Thyroid gland (tissue), 4 donors: ENCODE measurements at places on chromosomes 2 and 18. TPM values are rescaled to one million over a fixed set of nuclear protein-coding genes. Genes with fewer than 3 reads are reported as not detected.

GRCh38 chr2:85160966-85161960, 28.1 kb downstream of the TCF7L1 start:
- peak overlapping the region; percentile 85 for H3K27ac ChIP-seq
- H3K4me3 ChIP-seq, result no peak overlapping the region

DNA sequence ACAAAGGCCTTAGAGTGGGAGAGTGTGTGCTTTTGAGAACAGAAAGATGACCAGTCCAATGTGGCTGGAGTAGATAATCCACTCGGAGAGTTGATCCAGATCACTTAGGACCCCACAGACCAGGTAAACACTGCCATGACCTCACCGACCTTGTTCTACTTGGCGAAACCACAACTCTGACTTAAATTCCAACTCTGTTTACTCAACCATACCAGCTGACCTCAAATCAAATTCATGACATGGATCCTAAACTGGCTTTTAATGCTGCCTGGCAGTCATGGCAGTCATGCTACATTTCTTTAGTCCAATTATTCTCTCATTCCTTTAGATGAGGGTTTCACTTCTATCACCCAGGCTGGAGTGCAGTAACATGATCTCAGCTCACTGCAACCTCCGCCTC, 347.1 kb upstream of the FAM98A start:
- no peaks in the 10 kb centered on the region for H3K4me1 ChIP-seq
- no peaks in the 10 kb centered on the region for H3K27me3 ChIP-seq
- H3K4me3 ChIP-seq, result no peak overlapping the region
- H3K36me3 ChIP-seq, result no peaks in the 10 kb centered on the region

POLE4 gene
- 18.8 TPM for total RNA-seq

EVA1A gene
- 3.6 TPM for total RNA-seq

- H3K27ac ChIP-seq, result no peak overlapping the region
- H3K4me3 ChIP-seq, result no peak overlapping the region
- DNase-seq, result no peak
Observed at GRCh38 chr18:32355896-32356295, 114.8 kb downstream of the GAREM1 start.

- no peaks in the 10 kb centered on the region for H3K27me3 ChIP-seq
- H3K27ac ChIP-seq, result no peak overlapping the region
- H3K4me3 ChIP-seq, result no peak overlapping the region
- H3K4me1 ChIP-seq, result no peaks in the 10 kb centered on the region
- DNase-seq, result no peak
Observed at GRCh38 chr18:56647951-56648893, 2.9 kb upstream of the WDR7 start.

CD8B gene
- 4.6 TPM for total RNA-seq

DNA sequence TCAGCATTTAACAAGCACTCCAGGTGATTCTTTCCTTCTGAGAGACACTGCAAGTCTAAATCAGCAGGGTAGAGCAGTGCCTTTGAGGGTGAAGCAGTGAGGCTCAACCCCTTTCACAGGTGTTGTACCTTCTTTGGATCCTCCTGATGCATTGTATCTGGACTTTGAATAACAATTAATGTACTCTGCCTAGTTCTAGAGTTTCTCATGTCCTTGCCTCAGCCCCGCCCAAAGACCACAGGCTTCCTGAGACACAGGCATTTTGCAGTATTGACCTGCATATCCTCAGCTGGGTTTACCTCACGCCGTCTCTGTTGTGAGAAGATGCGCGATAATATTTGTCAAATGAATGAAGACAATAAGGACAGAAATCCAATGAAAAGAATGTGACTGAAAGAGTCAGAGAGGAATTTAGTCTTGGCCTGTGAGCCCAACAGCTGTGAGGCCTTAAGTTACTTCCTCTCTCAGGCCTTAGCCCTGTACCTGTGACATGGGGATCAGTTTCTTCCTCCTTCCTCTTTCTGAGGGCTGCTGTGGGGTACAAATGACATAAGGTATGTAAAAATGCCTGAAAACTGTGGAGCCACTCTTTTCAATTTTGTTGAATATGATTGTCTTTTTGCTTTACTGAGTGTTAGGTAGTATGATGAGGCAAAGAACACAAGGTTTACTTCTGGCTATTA, 43.7 kb downstream of the WIPF1 start:
- DNase-seq, result no peak
- H3K4me1 ChIP-seq, result no peaks in the 10 kb centered on the region
- H3K27me3 ChIP-seq, result no peaks in the 10 kb centered on the region
- H3K36me3 ChIP-seq, result no peaks in the 10 kb centered on the region
- no peak overlapping the region for H3K4me3 ChIP-seq
- H3K27ac ChIP-seq, result no peak overlapping the region
